BJ (cell line): ENCODE measurements at places on chromosomes 3 and 15.

DNA sequence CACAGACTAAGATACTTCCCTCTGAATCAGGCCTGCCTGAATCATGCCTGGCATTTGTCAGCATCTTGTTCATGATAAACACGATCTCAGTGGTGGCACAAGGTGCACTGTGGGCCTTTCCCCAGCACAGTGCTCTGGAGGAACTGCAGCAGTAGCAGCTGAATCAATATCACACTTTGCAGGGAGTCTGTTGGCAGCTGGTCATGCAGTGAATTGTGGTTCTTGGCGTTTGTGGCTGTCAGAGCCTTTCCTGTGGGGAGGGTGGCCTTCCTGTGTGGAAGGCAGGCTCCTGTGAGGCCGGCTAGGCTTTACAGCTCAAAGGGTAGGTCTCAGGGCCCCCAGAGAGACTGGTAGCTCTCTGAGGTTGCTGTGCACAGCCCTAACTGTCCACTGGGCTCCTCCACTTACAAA lies 54.4 kb upstream of the TLE3 start:
- no peak for DNase-seq

GRCh38 chr3:53775834-53776251 lies 70.4 kb downstream of the CHDH start:
- DNase-seq, result no peak

GRCh38 chr15:70222606-70223005 lies 124.9 kb upstream of the TLE3 start:
- DNase-seq, result no peak

DNA sequence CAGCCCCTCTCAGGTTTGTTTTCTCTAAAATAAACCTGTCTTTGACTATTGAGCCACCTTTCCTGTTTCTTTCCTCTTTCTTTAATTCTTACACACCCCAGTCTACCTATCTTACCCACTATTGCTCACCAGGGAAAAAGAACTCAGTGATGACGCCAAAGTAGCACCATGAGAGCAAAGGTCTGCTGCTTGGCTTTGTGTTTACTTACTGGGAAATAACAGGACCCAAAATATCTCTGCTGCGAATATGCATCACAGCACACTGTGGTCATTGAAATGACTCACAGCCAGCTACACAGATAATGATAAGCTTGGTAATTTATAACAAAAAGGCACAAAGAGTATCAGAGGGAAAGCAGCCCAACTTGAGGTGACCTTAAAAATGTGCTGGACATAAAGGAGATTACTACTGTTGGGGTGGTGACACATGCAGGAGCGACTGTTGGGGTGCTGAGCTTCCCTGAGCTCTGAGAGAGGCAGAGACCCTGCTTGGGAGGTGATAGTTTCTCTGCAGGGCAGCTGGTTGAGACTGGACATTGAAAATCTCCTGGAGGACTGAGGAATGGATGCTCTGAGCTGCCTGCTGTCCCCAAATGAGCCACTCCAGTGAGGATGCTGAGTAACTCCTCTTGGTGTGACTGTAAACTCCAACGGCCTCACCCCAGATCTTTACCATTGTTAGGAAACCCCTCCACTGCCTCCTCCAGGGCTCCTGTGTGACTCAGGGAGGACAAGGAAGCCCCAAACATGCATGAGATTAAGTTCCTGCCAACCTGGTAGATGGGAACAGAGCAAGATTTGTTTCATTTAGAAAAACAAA lies 14.5 kb downstream of the EFCAB12 start:
- DNase-seq, result peak; percentile 83

DNA sequence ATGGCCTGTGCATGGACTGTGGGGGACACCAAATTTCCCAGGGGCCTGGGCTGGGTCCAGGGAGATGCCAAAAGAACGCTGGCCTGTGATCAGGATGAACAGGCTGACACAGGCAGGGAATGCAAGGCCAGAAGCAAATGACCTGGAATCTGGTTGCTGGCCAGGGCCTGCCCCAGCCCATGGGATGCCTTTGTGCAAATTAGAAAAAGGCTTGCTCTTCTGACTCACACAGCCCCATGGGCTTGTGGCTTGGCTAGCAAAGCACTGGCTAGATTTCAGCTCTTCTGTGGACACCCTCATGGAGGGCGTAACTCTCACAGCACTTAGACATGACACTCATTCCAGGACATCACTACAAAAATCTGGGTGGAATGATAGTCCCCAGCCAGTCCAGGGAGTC lies 356.0 kb downstream of the SHQ1 start:
- peak; percentile 93 for DNase-seq

GRCh38 chr15:40265355-40265754 lies 17.5 kb downstream of the ANKRD63 start:
- no peak for DNase-seq

DNA sequence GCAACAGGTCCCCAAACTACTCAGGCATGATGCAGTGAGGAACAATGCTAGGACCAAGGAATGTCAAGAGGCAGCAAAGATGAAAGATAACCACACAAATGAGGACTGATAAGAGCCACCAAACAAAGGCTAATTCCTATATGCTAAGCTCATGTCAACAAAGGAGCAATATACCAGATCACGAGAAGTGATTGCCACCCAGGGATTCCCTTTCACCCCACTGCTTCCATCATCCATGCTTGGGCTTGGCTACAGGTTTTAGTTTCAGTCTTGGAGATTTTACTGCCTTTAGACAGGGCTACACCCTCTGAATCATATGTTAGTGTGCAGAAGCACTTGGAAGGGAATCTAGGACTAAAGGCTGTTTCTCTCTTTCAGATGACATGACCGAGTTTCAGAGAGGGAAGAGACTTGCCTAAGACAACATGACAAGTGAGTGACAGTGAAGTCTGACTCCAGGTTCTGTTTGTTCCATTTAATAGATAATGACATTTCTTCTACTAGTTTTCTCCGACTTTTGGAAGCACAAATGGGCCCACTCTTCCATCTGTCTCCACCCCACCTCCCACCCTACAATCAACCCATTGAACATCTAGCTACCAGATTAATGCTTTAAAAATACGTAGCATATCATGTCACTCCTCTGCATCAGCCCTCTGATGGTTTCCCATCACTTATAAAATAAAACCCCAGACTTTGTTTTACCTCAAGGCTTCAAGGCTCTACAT lies 173.5 kb upstream of the LRRN1 start:
- no peak for DNase-seq

DNA sequence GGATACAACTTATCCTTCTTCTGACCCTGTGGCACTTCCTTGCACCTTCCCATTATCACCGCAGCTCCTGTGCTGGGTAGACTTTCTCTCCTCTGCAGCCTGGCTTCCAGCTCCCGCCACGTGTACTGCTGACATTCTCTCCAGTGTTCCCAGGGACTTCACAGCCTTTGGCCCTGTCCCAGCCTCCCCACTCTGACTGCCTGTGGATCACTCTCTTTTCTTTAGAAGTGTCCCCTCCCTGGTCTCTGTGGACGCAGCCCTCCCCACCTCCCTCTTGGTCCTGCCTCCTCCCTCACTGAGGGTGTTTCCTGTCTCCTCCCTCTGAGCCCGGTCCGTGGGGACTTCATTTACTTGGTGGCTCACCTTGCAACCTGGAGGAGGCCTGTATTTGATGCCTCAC lies 17.4 kb downstream of the PDIA5 start:
- DNase-seq, result no peak

GRCh38 chr3:171446801-171447578 lies 13.2 kb downstream of the TNIK start:
- peak; percentile 52 for DNase-seq

DNA sequence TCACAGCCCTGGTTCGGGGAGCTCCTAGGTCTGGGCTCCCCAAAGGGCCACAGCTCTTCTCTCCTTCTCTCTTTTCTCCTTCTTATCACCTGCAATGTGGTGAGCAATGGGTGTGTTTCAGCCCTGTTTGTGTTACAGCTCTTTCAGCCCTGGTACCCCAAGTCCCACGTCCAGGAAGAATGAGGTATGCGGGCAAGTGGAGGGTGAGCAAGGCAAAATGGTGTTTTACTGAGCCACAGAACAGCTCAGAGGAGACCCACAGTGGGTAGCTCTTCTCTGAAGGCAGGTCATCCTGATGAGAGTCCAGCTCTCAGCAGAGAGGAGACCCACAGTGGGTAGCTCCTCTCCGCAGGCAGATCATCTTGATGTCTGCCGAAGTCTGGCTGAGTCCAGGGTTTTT lies 86.8 kb downstream of the BFSP2 start:
- no peak for DNase-seq

DNA sequence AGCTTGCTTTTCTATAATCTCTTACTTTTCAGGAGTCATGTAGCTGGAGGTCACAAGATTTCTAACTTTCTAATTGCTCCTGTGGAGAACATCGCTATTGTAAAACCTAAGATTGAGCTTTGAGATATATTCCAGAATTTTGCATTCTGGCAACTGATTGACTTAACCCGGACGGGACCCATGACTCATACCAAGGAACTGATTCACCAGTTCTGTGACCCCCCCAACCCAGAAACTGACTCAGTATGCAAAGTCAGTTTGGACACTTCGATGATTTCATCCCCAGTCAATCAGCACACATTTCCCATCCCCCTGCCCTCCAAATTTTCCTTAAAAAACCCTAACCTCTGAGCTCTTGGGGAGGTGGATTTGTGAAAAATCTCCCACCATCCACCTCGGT lies 396.5 kb upstream of the GBE1 start:
- DNase-seq, result no peak

DNA sequence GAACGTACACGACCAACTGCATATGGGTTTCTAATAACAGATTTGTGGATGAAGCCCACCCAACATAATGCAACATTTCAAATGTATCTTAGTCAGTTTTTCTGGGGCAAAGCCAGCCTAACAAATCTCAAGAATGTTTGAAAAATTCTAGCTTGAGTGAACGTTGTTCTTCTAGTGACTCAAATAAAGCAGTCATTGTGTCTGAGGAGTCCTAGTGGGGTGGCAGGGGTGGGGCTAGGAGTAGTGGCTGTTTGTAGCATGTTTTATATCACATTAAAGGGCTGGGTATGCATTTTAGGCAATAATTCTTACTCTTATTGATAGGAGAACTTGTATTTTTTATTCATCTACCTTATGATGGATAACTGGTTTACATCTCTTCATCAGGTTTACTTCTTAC lies 6.0 kb downstream of the B3GNT5 start:
- no peak for DNase-seq
